Muscle of arm (tissue), 14 donors: ENCODE measurements at places on chromosomes 5 and 9.

- DNase-seq, result no peak
These were observed 111.0 kb downstream of the GAS1 start for GRCh38 chr9:86836266-86836665.

DNA sequence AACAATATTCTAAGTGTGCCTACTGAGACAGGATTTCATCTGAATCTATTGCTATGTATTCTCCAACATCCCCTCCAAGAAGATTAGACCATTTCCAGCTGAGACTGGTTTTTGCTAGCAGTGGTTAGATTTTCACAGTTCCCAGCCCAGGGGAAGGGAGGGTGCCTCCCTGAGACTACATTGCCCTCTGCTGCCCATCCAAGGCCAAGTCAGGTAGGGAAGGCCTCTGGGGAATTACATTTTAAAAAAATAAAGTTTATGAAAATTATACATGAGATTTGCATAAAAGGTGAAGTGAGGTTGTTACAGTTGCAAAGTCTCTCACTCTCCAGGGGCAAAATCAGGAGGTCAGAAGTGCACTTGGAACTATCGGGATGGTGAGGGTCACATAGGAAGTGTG, 28.0 kb upstream of the SYK start:
- no peak for DNase-seq

GRCh38 chr9:107054146-107054545, 191.2 kb downstream of the ZNF462 start:
- no peak for DNase-seq

GRCh38 chr9:97848480-97849237, 4.4 kb upstream of the FOXE1 start:
- DNase-seq, result no peak

DNA sequence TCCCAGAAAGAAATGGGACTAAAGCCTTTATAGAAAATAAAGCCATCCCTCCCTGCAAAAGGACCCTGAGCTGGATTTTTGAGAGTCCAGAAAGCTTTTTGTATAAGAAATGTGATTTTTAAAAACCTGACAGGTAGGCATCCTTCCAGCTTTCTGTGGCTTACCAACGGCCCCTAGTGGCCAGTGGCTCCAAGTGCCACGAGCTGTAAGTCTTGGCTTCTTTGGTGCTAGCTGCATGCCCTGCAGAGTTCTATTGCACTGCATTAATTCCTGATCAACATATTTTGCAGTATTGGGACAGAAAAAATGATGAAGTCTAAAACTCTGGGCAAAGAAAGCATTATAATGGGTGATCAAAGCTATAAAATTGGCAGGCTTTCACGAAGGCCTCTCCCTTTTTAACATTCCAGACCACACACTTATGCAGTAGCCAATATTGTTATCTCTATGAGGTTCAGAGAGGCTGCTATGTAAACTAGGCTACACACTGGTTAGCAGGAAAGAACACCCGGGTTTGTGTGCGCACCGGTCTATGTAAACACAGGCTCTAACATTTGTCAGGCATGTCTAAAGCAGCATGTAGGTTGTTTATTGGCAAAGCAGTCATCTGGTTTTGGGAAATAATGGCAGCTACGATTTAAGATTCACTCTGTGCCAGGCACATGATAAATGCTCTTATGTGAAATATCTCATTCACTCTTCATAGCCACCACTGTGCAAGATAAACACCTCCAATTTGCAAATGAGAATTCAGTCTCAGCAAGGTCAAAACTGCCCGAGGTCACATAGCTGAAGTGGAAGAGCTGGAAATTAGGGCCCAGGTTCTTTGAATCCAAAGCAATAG, 55.2 kb downstream of the NMUR2 start:
- peak; percentile 22 for DNase-seq

DNA sequence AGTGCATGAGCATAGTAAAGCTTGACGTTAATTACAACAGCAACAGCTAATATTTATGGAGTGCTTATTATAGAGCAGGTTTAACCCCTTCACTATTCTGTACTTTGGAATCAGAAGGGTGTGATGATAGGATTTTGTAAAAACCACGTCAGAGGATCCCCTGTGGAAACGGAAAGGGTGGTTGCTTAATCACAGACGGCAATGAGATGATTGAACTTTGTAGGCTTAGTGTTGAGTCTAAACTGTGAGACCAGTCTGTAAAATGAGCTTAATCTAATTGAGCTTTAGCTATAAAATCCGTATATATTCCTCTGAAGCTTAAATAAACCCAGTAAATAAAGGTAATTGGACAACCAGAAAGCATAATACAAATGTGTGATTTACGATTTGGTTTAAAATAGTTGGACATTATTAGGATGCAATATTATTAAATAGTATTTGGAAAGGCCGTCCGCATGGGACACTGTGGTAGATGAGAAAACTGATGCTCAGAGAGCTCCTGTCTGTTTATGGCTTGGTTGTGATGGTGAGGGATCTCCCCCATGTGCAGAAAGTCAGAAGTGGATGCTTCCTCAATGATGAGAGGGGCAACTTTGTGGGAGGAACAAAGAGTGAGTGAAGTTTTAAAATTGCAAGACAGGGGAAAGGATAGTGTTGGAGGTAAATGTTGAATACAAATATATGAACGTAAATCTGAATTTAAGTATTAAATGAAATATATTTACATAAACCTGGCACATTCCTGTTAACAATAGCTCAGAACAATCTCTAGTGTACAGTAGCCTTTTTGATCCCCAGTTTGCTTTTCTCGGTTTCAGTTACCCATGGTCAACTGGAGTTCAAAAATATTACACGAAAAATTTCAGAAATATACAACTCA, 23.4 kb upstream of the SCGB3A2 start:
- no peak for DNase-seq

- DNase-seq, result no peak
These were observed 4.8 kb upstream of the ZNF366 start for GRCh38 chr5:72511774-72512592.

DNA sequence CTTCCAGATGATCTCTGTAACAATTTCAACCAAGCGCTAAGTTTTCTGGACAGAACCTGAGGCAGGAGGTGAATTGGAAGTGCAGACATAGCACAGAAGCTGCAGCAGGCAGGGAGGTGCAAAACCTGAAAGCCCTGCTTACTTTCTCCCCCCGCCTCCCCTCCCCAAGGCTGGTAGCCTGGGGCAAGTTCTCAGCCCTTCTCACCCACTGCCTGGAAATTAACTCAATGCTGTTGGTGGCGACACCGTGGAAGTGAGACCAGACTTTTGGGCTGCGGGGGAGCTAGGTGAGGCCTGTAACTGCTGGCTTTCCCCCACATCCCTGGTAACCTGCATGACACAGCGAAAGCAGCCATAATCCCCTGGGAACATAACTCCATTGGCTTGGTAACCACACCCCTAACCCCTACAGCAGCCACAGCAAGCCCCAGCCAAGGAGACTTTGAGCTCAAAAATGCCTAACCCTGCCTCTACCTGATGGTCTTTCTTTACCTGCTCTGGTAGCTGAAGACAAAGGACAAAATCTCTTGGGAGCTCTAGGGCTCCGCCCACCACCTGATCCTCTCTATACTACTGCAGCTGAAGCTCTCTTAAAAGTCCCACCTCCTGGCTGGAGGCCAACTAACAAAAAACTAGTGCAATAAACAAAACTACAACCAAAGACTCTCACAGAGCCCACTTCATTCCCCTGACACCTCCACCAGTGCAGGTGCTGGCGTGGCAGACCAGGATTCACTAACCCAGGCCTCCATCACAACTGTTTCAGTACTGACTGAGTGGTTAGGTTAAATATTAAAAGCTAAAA, 11.9 kb upstream of the OR13C8 start:
- no peak for DNase-seq

GRCh38 chr9:93278144-93278543, 94.2 kb downstream of the WNK2 start:
- DNase-seq, result no peak

DNA sequence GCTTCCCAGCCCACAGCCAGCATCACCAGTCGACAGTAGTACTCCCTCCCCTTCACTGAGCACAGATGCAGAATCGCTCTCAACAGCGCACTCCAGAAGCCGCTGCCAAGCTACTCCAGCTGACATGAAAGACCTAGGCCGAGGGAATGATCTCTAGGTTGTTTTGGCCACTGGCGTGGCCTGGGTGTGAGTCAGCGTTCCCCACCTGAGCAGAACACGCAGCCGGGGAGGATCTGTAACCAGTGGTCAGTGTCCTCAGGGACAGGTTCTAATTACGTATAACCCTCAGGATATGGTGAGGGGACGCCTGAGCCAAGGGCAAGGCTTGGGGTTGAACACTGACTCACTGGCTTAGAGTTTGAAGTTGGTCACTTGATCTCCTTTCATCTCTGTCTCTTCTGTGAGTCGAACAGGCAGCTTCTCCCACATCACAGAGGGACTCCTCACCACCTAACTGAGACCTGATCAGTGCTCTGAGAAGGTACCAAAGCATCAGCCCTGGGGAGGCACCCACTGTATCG, 76.9 kb upstream of the IL17B start:
- peak; percentile 67 for DNase-seq

DNA sequence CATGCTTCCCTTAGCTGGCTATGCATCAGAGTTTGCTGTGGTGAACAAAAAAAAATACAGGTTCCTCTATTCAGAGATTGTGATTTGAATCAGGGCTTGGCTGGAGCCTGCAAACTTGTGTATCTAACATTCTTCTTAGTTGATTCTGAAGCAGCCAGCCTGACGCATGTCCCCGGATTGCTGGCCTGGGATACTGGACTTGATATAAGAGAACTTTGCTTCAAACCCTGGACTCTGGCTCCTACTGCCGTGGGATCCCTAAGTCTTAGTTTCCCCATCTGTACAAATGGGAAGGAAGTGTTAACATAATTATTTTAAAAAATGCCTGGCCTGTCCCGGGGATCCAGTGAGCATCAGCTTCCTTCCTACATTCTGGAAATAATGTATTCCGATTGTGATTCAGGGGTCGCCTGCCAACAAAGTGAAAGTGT, 292.8 kb downstream of the ARHGEF28 start:
- no peak for DNase-seq

GRCh38 chr9:97277953-97278352, 29.5 kb upstream of the CCDC180 start:
- no peak for DNase-seq

DNA sequence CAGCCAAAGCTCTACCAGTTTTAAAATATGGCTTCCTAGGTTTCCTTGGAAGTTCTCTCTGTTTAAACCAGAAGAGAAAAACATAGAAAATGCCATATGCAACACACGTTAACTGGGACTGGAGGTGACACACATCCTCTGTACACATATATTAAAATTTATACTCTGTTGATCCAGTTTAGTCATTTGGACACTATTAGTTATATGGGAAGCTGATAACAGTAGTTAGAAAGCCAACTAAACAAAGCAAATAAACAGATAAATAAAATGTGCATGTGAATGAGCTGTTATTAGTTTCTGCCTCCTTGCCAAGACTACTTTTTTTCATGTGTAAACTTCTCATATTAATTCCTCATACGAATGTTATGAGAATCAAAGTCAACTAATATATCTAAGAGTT, 1249.2 kb upstream of the CDH6 start:
- no peak for DNase-seq

- no peak for DNase-seq
These were observed 15.8 kb downstream of the RICTOR start for GRCh38 chr5:39058178-39058921.

DNA sequence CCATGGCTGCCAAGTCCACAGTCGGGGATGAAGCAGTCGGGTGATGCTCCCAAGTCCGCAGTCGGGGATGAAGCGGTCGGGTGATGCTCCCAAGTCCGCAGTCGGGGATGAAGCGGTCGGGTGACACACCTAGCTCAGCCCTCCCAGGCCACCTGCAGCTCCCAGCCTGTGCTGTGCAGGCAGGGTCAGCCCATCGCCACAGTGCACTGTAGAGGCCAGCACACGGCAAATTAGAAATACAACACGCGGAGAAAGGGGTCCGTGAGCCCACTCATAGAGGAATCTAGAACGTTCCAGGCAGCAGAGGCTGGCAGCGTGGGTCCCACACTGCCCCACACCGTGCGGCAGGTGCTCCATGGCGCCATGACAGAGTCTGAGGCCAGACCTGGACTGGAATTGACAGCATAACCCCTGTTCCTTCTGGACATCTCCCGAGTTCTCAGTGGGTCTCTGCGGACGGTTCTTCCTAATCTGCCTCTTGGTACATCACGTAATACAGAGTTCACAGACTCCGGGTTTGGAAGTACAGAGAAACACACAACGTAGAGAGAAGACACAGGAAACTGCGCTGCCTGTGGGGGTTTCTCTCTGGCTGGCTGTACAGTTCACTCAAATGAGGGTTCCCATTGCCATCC, 7.7 kb upstream of the EXOC3 start:
- no peak for DNase-seq
